ENCODE measurements at places on chromosomes 2 and 18. TPM values are rescaled to one million over a fixed set of nuclear protein-coding genes. Genes with fewer than 3 reads are reported as not detected.

GRCh38 chr2:193350509-193350908, 1155.8 kb upstream of the TMEFF2 start:
- no peak for DNase-seq

GRCh38 chr2:138503652-138504051, 2.1 kb downstream of the SPOPL start:
- DNase-seq, result no peak

DNA sequence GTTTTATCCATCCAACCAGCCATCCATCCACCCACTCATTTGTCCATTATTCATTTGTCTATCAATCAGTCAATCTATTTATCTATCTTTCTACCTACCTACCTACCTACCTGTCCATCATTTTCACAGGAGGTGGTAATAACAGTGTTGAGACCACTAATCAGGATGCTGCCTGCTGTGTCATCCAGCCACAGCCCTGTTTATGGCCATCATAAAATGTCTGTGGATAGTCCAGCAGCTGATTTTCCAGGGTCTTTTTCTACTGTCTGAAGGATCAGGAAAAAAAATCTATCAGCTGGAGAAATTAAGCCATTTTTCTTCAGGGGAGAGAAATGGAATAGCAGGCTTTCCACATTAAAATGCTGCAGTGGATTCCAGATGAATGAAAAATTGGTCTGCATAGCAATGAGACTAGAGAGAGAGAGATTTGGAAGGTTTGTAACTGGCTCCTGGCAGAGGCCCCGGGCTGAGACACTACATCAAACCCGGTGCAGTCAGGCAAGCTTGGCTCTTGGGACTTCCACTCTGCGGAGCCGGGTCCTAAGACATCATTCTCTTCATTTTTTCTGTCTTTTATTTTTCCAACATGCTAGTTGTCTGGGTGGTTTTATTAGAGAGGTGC, 33.0 kb upstream of the BOD1L2 start:
- DNase-seq, result no peak

TRIM43 gene
- total RNA-seq, result not detected

CCDC150 gene
- total RNA-seq, result 3.8 TPM
